ENCODE measurements at places on chromosomes 2 and 18.
A peak's percentile ranks its signal among the peaks of the same experiment; 100 is the strongest.

DNA sequence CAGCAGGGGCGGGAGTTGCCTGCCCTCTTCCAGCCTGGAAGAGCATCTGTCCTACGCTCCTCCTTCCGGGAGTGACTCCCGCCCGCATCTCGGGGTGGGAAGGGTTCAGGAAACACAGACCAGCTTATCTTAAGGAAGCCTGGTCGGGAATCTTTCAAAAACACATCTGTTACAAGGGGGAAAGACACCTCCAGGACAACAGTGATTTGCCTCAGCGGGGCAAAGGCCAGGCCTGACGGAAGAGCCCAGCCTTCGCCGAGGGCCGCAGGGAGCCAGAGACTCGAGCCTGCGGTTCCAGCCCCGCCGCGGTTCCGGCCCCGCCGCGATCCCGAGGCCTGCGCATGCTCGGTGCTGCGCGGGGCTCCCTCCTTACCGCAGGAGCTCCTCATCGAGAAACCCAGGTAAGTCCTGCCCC, 38.1 kb upstream of the TGIF1 start:
- no peak for DNase-seq

DNA sequence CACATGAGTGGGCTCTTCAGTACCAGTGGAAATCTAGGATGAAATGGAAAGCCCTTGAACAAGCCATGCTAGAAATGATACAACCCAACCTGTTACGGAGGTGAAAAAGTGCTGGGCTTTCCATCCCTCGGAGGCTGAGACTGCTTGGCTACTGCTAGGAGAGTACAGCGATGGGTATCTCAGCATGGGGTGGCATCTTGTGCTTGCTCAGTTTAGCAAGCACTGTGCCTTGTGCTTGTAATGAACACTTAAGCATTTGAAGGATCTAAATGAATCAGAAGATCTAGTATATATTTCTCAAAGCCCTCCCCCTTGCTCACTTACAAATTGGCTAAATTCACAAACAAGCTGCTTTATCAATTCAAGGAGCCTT, 44.3 kb upstream of the EHBP1 start:
- DNase-seq: no peak

- no peak for DNase-seq
Measured at GRCh38 chr2:211128287-211128686, 571.9 kb downstream of the CPS1 start.

- no peak for DNase-seq
Measured at GRCh38 chr18:46950064-46950656, 32.8 kb downstream of the KATNAL2 start.

DNA sequence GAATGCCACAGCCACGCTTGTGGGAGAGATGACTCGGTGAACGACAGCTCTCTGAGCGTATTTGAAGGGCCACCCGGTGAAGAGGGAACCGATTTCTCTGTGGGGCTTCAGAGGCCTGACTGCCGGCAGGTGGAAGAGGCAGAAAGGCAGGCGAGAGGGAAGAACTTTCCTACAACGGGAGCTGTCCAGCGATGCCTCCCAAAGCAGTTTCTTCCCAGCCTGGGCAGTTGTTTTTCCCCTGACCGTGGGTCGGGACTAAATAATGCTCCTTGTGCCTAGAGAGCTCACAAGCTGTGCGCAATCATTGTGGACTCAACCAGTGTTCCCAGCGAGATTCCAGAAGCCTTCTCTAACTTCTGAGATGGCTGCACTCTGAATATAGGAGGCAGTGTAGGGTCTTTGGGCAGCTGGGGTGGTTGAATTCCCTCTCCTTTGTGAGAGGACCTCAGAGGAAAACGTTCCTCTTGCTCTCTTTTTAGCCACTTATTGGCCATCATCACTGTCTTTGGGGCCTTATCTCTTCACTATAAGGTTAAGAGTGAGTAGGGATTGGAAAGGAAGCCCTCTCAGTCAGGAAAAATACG, 710 bp downstream of the SEC11C start:
- no peak for DNase-seq

GRCh38 chr2:119823734-119824334, 64.1 kb downstream of the PTPN4 start:
- DNase-seq: peak; percentile 14

- DNase-seq: no peak
Measured at GRCh38 chr2:8628179-8628865, 53.5 kb upstream of the ID2 start.

- DNase-seq: no peak
Measured at GRCh38 chr2:202610380-202610779, 24.4 kb upstream of the FAM117B start.

All from urinary bladder (tissue), 4 donors.